ENCODE measurements at places on chromosomes 6 and 20.

DNA sequence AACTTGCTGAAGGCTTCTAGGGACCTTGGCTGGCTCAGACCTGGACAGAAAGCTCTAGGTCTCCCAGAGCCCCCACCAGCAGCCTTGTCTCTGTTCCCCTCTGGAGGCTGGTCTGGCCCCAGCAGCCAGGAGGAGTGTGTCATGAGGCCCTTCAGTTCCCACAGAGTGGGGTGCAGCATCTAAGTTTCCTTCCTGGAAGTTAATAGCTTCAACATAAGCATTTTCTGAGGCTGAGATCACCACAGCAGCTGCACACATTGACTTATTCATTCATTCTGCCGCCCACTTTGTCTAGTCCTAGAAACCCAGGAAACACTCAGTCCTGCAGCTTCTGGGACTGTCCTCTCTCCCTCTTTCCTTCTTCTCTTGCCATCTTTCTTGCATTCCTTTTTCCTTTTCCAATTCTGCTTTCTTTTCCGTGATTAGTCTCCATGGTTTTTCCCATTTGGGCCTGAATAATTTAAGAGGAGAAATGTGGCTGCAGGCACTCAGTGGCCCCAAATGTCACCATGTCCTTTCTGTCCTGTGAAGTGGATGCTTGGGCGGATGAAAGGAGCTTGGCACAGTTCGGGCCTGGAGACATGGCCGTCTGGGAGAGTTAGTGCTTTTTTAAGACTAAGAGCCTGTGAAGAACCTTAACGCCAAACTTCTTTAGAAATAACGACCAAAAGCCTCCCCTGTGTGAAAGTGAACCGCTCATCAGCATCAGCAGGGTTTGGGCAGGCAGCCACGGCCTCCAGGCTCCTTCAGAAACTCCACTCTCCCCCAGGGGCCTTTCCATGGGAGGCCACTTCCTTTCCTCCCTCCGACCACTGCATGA, 31.0 kb upstream of the PCMTD2 start:
- DNase-seq, result no peak

GRCh38 chr20:5267092-5267491, 49.7 kb downstream of the PROKR2 start:
- no peak for DNase-seq

DNA sequence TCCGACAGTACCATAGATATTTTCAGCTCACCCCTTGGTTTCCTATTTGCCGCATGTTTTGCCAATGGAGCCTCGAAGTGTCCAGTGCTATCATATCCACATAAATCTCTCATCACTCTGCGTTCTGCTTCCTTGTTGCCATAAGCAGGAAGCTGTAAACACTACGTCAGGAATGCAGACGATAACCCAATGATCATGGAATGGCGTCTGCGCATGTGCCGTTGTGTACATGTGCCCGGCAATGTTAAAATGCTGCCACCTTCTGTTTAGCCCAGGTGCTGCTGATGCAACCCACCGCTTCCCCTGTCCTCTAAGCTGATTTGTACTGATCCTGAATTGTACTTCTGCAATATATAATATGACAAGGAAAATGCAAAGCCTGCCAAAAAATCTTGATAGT, 607.5 kb downstream of the HDGFL1 start:
- DNase-seq, result no peak

DNA sequence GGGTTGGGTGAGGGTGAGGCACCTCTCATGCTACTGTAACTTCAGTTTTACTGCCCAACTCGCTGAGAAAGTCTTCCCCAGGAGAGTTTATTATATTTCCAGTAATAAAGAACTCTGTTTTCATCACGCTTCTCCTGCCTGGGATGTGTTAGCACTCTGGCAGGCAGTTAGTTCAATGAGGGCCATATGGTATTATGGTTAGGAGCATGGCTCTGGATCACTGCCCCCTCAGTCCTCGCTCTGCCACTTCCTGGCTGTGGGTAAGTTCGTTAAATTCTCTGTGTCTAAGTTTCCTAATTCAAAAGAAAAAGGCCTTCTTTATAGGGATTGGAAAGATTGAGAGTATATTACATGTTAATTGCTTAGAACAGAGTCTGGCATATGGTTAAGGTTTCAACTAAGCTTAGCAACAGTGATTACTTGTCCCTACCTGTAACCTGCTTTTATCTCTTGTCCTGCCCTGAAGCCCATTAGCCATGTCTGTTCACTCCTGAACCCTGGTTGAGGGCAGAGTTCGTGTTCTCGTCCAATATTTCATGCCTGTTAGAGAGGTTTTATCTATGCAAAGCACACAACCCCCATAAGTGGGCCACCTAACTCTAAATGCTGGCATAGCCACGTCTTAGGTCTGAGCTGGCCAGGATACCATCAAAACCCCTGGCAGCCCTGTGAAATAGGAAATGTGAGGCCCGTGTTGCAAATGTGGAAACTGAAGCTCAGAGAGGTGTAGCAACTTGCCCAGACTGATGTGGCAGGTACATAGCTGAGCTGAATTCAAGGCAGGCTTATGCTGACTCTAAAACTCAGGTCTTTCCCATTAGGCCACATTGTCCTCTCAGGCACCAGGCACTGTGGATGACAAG, 342.5 kb upstream of the JARID2 start:
- no peak for DNase-seq

- DNase-seq, result no peak
Measured at GRCh38 chr6:151255811-151256210, 16.0 kb downstream of the AKAP12 start.

- DNase-seq, result no peak
Measured at GRCh38 chr6:15253203-15254022, 7.5 kb downstream of the JARID2 start.

DNA sequence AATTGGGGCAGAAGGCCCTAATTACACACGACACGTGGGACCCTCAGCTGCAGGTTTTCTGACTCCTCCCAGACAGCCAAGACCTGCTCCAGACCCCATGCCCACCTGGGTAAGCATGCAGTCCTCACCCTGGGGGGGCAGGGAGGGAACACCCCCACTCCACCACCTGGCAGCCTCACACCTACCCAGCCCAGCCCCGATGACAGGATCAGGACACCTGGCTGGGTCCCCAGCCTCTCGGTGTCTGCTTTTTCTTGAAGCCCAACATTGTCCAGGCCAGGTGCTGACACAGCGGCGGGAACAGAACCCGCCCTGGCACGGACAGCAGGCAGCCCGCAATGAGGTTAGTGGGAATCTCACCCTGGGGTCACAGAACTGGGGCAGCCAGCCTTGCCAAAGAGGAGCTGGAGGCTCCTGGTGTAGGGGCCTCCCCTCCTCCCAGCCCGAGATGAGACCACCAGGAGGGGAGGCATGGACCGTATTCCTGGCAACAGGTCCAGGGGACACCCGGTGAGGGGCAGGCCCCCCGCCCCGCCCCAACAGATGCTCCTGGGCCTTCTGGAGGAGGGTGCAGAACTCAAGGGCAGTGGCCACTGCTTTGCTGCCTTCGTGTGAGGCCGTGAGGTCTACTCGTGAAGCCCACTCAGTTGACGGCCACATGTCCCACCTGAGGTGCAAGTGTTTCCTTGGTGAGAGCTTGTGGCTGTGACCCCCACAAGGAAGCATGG, 103.8 kb downstream of the DLL1 start:
- no peak for DNase-seq
